ENCODE measurements at places on chromosomes 7 and 10. TPM values are rescaled to one million over a fixed set of nuclear protein-coding genes. Genes with fewer than 3 reads are reported as not detected.

DNA sequence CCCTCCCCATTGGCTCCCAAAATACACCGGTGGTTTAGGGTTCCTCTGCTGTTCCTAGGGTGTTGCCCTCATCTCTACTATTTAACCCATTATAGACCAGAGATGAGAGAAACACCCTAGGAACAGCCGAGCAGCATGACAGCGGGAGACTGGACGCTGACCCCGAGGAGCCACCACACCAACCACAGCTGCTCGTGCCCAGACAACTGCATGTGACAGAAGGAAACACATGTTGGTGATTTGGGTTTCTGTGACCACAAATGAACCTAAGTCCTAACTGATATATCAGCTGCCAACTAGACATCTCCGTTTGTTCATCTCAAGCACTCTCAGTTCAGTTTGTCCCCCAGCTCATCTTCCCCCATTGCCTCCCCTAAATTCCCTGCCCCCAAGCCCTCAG is 13.4 kb downstream of the CFAP43 start:
- no peak overlapping the region for H3K4me3 ChIP-seq
- no peaks in the 10 kb centered on the region for H3K27me3 ChIP-seq
- DNase-seq = no peak
- no peaks in the 10 kb centered on the region for H3K36me3 ChIP-seq
- no peaks in the 10 kb centered on the region for H3K4me1 ChIP-seq
- H3K27ac ChIP-seq = no peak overlapping the region

The GRID2IP gene
- 0.25 TPM for polyA plus RNA-seq

The DLX6 gene
- polyA plus RNA-seq = not detected

DNA sequence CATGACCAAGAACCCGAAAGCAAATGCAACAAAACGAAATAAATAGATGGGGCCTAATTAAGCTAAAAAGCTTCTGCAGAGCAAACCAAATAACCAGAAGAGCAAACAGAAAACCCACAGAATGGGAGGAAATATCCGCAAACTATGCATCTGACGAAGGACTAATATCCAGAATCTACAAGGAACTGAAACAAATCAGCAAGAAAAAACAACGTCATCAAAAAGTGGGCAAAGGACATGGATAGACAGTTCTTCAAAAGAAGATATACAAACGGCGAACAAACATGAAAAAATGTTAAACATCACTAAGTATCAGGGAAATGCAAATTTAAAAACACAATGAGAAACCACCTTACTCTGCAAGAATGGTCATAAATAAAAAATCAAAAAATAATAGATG is 35.3 kb upstream of the CACUL1 start:
- H3K27me3 ChIP-seq = no peaks in the 10 kb centered on the region
- no peak for DNase-seq
- H3K27ac ChIP-seq = no peak overlapping the region

DNA sequence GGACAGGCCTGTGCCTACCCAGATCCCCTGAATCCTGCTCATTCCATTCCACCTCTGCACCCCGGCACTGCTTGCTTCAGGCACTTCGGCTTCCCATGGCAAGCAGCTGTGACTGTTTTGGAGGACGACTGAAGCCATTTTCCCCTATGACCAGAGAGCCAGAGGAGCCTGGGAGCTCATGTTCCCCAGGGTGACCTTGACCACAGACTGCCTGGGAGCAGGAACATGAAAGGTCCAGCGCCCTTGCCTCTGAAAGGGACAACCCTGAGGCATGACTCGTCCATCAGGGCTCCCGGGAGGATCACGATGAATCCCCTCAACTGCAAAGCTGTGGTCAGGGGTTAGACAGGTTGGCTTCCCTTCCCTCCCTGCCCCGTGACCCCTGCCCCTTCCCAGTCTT is 16.7 kb upstream of the HMX3 start:
- no peaks in the 10 kb centered on the region for H3K4me1 ChIP-seq
- no peak overlapping the region for H3K27ac ChIP-seq
- no peak overlapping the region for H3K4me3 ChIP-seq
- DNase-seq = no peak

GRCh38 chr7:11009631-11010030 is 36.0 kb downstream of the PHF14 start:
- DNase-seq = no peak
- H3K27me3 ChIP-seq = no peaks in the 10 kb centered on the region
- H3K4me3 ChIP-seq = no peak overlapping the region
- H3K27ac ChIP-seq = no peak overlapping the region
- peaks cover 15% of the 10 kb centered on the region for H3K36me3 ChIP-seq

- H3K4me3 ChIP-seq = no peak overlapping the region
- H3K27ac ChIP-seq = no peak overlapping the region
- H3K27me3 ChIP-seq = no peaks in the 10 kb centered on the region
- H3K4me1 ChIP-seq = no peaks in the 10 kb centered on the region
- no peak for DNase-seq
Observed at GRCh38 chr7:121211253-121211652, 117.5 kb upstream of the WNT16 start.

DNA sequence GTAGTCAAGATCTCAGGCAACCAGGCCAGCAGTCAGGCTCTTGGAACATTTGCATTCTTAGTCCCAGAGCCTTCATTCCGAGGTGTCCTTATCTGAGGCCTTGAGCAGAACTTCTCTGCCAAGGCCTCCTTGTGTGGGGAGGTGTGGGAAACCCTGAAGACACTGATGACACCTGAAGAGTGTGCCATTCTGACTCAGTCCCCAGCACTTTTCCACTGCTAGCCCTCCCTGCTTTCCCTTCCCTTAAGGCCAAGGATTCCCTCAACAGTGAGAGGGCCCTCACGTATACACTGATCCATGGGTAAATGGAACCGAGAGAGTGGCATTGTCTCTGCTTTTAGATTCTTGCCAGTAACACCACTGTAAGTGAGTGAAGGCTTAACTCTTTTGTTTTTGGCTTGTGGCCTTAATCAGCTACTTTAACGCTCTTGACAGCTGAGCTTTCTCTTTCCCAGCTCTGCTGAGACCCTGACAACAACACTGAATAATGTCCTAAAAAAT is 30.3 kb downstream of the TRDMT1 start:
- H3K27ac ChIP-seq = no peak overlapping the region
- no peaks in the 10 kb centered on the region for H3K27me3 ChIP-seq
- no peak for DNase-seq
- no peaks in the 10 kb centered on the region for H3K4me1 ChIP-seq
- H3K4me3 ChIP-seq = no peak overlapping the region
- H3K36me3 ChIP-seq = no peaks in the 10 kb centered on the region

The STN1 gene
- polyA plus RNA-seq = 18.9 TPM

DNA sequence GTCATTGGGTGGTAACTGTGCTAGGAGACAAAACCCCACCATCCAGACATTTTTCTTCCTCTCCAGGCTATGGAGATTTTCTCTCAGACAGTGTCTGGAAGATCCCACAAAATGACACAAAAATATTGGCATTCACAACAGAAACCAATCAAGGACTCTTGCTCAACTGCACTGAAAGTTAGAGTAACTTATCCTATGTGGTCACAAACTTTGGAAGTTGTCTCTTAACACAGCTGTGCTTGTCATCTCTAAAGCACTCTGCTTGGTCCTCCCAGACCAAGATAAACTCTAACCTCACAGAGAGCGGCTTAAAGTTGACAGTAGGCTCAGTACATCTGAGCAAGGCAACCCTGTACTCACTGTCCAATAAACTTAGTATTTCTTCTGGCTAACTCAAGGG is 74.9 kb downstream of the AKR1C4 start:
- no peaks in the 10 kb centered on the region for H3K36me3 ChIP-seq
- H3K4me3 ChIP-seq = no peak overlapping the region
- no peaks in the 10 kb centered on the region for H3K4me1 ChIP-seq
- DNase-seq = no peak
- H3K27ac ChIP-seq = no peak overlapping the region

The PRRT4 gene
- not detected for polyA plus RNA-seq

- no peak overlapping the region for H3K27ac ChIP-seq
- no peaks in the 10 kb centered on the region for H3K36me3 ChIP-seq
- no peaks in the 10 kb centered on the region for H3K27me3 ChIP-seq
- no peak overlapping the region for H3K4me3 ChIP-seq
- DNase-seq = no peak
Observed at GRCh38 chr7:95602421-95602820, 6.1 kb upstream of the PDK4 start.

The CAV1 gene
- polyA plus RNA-seq = 73.2 TPM

The LBX1 gene
- polyA plus RNA-seq = not detected

- H3K36me3 ChIP-seq = no peaks in the 10 kb centered on the region
- DNase-seq = no peak
- no peaks in the 10 kb centered on the region for H3K27me3 ChIP-seq
- no peaks in the 10 kb centered on the region for H3K4me1 ChIP-seq
- no peak overlapping the region for H3K4me3 ChIP-seq
- no peak overlapping the region for H3K27ac ChIP-seq
Observed at GRCh38 chr7:29299086-29299485, 104.5 kb downstream of the CHN2 start.

The ZNF804B gene
- polyA plus RNA-seq = not detected
